ENCODE measurements at places on chromosomes 2 and 18. TPM values are rescaled to one million over a fixed set of nuclear protein-coding genes. Genes with fewer than 3 reads are reported as not detected.

The ANKRD29 gene
- 6.1 TPM for total RNA-seq

The HOXD3 gene
- not detected for total RNA-seq

The ZNF638 gene
- 123 TPM for total RNA-seq

The ABCG8 gene
- total RNA-seq, result not detected

The SLC35F6 gene
- 80.8 TPM for total RNA-seq

The EGR4 gene
- total RNA-seq, result not detected

The REG3G gene
- not detected for total RNA-seq

The GYPC gene
- 38.7 TPM for total RNA-seq

The CD207 gene
- total RNA-seq, result not detected

The RGPD3 gene
- 0.45 TPM for total RNA-seq

The HOXD12 gene
- not detected for total RNA-seq

The RAMP1 gene
- 3.1 TPM for total RNA-seq

The EPB41L3 gene
- total RNA-seq, result 28.0 TPM

The RNF152 gene
- 12.8 TPM for total RNA-seq

The GBX2 gene
- 0.25 TPM for total RNA-seq

The AFG3L2 gene
- 37.3 TPM for total RNA-seq

The FNDC4 gene
- total RNA-seq, result 7.3 TPM

The UGT1A5 gene
- not detected for total RNA-seq

The CRYGC gene
- not detected for total RNA-seq

The GMPPA gene
- 66.3 TPM for total RNA-seq

The MC2R gene
- total RNA-seq, result not detected

The NFU1 gene
- 171 TPM for total RNA-seq

The PARD3B gene
- total RNA-seq, result 15.9 TPM

The TRIM43 gene
- not detected for total RNA-seq

The VWC2L gene
- not detected for total RNA-seq

The CAVIN2 gene
- 24.1 TPM for total RNA-seq

Measured in fibroblast of the aortic adventitia (primary cell).